ENCODE measurements at places on chromosomes 16 and 17.
A peak's percentile ranks its signal among the peaks of the same experiment; 100 is the strongest.

GRCh38 chr17:36545465-36546417 lies 1.0 kb downstream of the GGNBP2 start:
- peak; percentile 100 for DNase-seq

GRCh38 chr16:78679546-78679945 lies 580.1 kb downstream of the WWOX start:
- DNase-seq: no peak

GRCh38 chr17:36135465-36135864 lies 31.8 kb downstream of the CCL4 start:
- no peak for DNase-seq

DNA sequence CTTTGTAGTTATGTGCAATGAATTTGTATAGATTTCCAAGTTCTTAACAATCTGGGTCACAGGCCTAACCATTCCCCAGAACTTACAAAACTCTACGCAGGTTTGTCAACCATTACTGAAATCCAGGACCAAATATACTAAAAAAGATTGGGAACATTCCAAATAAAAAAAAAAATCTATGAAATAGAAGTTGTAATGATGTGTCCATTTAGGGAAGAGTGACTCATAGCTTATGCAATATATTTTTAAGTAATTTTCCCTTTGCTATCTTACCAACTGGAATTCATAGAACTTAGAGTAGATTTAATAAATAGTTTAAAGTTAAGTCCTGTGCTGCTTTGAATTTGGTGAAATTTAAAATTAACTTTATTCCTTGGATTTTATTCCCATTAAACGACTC lies 393.2 kb downstream of the PMP22 start:
- DNase-seq: no peak
